ENCODE measurements at places on chromosomes 1 and 21. TPM values are rescaled to one million over a fixed set of nuclear protein-coding genes. Genes with fewer than 3 reads are reported as not detected.

Gene RGS4
- 39.9 TPM for total RNA-seq

Gene TMEM61
- total RNA-seq: 0.84 TPM

Gene SPRR2A
- not detected for total RNA-seq

Gene TNNT2
- total RNA-seq: not detected

Gene LY9
- total RNA-seq: not detected

DNA sequence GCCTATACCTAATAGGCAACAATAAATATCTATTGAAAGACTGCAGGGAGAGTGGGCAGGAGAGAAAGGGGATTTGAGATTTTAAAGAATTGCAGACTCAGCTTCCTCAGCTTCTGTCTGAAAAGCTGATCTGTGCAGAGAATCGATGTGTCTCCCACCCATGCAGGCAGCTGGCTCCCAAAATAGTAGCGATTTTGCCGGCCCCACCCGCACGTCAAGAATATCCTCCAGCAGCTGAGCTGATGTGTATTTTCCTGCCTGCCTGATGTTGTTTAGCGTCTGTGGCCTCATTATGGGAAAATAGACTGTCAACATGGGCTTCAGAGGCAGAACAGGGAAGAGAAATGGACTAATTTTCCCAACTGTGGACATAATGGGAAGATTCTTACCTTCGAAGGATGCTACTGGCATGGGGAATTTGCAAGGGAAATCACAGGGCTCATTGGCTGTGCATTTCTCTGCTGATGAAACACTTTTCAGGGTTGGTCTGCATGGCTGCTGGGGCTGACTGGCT lies 699.8 kb downstream of the PTPRU start:
- no peak overlapping the region for H3K27ac ChIP-seq
- peaks cover 40% of the 10 kb centered on the region for H3K27me3 ChIP-seq
- H3K36me3 ChIP-seq: no peaks in the 10 kb centered on the region

- no peak overlapping the region for H3K4me3 ChIP-seq
- no peak overlapping the region for H3K27ac ChIP-seq
- no peaks in the 10 kb centered on the region for H3K4me1 ChIP-seq
- H3K36me3 ChIP-seq: no peaks in the 10 kb centered on the region
These were observed 39.8 kb downstream of the OLIG1 start for GRCh38 chr21:33109574-33110339.

DNA sequence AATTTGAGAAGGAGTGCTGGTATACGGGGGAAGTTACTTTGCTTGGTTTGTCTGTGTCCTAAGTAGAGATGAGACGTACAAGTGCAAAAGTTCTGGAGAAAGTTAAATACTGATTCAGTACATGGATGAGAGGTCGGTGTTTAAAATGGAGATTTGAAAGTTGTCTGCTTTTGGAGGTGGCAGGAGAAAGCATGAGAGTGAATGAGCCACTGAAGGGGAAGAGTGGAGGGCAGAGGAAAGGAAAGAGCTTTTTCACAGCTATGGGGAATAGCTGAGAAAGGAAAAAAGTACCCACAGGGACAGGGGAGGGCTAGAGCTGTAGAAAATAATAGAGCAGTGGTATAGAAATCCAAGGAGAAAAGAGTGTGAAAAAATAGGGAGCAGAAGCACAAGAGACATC lies 18.1 kb upstream of the CGN start:
- peaks cover 10% of the 10 kb centered on the region for H3K4me1 ChIP-seq
- no peak overlapping the region for H3K27ac ChIP-seq
- no peak for DNase-seq
- H3K27me3 ChIP-seq: no peaks in the 10 kb centered on the region

DNA sequence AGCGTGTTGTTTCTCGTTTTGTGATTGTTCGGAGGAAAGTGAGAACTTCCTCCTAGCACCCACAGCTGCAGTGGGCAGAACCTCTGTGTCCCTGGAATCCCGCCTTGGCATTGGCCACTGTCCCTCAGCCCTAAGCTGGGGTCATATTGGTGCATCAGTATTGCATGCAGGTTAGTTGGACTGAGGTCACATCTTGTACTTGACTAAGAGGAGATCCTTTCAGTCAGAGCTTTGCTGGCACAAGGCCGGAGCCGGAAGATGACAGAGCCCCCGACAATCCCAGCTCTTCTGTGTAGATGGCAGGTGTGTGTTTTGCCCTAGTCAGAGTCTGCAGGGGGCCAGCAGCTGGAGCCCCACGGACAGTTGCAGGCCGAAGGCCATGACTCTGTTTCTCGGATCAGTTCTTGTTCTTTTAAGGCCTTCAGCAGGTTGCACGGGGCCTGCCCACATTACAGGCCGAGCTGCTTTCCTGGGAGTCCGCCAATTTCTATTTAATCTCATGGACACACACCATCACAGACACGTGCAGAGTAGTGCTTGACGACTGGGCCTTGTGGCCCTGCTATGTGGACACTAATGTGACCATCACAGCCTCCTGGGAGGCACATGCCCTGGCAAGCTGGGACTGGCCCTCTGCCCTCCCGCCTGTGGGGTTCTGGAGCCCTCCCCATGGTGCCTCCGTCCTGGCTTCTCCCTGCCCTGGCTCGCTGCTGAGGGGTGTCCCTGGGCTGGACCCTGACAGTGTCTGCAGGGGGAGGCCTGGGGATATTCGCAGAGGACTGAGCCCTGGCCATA lies 14.9 kb downstream of the SNAP47 start:
- H3K27ac ChIP-seq: peak overlapping the region; percentile 78
- no peak for DNase-seq
- peaks cover 94% of the 10 kb centered on the region for H3K4me1 ChIP-seq

Data from esophagus muscularis mucosa (tissue), 4 donors.